ENCODE measurements at places on chromosomes 7 and 10. TPM values are rescaled to one million over a fixed set of nuclear protein-coding genes. Genes with fewer than 3 reads are reported as not detected.
A peak's percentile ranks its signal among the peaks of the same experiment; 100 is the strongest.

The TSPAN12 gene
- 0.81 TPM for total RNA-seq

The OR2A7 gene
- not detected for total RNA-seq

- DNase-seq: peak; percentile 36
Observed at GRCh38 chr7:23530405-23530804, 1.4 kb downstream of the TRA2A start.

DNA sequence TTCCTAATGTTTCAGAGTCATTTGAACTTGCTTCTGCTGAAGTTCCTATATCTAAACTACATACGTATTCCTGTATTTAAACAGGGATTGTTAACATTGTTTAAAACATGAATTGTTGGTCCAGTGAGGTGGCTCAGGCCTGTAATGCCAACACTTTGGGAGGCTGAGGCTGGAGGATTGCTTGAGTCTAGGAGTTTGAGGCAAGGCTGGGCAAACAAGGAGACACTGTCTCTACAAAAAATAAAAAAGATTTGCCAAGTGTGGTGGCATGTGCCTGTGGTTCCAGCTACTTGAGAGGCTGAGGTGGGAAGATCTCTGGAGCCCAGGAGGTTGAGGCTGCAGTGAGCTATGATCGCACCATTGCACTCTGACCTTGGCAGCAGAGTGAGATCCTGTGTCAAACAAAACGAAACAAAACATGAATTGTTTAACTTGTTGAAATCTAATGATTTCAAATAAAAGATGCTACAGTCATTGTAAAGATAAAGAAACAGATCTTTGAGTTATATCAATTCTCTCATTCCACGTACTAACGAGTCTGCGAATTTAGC, 809.4 kb downstream of the TYW1 start:
- no peak for DNase-seq

GRCh38 chr10:109343293-109343692, 580.0 kb downstream of the XPNPEP1 start:
- DNase-seq: peak; percentile 65

DNA sequence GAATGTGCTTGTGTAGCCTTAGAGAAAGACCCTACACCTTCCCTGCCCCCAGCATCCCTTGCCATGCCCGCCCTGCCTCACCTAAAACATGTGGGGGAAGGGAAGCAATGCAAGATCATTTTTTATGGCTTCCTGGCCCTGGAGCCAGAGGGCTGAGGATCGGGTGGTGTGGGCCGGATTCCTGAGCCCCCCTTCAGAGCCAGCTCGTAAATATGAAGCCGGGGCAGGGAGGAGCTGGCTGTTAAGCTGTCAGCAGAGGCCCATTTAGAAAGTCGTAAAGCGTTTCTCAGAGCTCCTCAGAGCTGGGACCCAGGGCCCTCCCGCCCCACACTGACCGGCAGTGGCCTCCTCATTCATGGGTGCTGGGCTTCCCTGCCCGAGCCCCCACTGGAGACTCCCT, 23.9 kb downstream of the UNC5B start:
- no peak for DNase-seq

DNA sequence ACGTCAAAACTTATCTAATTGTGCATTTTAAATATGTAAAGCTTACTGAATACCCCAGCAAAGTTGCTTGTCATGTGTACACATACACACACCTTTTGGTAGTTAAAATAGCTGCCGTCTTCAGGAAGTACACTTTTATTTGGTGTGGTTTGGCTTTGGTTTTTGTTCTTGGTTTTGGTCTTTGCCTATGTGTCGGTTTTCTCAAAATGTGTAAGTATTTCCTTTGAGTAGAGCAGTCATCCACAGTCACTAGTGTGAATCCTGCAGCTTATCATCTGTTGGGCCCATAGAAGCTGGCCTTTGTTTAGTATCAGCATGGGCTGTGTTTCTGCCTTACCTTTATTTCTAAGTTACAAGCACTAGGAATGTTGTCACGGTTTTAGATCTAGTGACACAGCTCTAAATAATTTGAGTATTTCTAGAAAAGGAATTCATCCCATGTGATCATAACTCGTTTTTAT, 35.3 kb downstream of the NET1 start:
- DNase-seq: no peak
